Suppressor macrophage (primary cell): ENCODE measurements at places on chromosomes 5 and 9.

- no peak for DNase-seq
Measured at GRCh38 chr9:111925017-111925770, 28.6 kb downstream of the UGCG start.

- DNase-seq: no peak
Measured at GRCh38 chr9:123036893-123037545, 3.6 kb downstream of the GPR21 start.

- no peak for DNase-seq
Measured at GRCh38 chr9:13879981-13880380, 434.0 kb downstream of the NFIB start.

DNA sequence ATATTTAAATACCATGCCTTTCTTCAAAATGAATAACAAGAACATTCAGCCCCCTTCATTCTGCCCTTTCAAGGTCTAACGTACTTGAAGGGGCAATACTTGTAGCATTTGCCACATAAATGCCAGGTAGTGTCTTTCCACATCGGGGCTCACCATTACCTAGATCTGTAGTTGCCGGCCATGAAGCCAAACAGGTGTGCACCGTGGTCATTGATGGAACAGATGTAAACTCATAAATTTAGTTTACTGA lies 193.0 kb downstream of the CD180 start:
- no peak for DNase-seq

DNA sequence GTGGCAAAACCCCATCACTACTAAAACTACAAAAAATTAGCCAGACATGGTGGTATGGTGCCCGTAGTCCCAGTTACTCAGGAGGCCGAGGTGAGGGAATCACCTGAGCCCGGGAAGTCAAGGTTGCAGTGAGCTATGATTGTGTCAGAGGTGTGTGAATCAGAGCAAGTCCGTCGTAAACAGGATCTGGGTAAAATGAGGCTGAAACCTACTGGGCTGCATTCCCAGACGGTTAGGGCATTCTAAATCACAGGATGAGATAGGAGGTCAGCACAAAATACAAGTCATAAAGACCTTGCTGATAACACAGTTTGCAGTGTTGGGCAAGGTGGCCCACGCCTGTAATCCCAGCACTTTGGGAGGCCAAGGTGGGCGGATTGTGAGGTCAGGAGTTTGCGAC lies 1.9 kb upstream of the CLTB start:
- DNase-seq: no peak

GRCh38 chr5:98776066-98776705 lies 2.7 kb downstream of the RGMB start:
- DNase-seq: no peak

- DNase-seq: no peak
Measured at GRCh38 chr5:147659166-147659929, 123.2 kb downstream of the JAKMIP2 start.

DNA sequence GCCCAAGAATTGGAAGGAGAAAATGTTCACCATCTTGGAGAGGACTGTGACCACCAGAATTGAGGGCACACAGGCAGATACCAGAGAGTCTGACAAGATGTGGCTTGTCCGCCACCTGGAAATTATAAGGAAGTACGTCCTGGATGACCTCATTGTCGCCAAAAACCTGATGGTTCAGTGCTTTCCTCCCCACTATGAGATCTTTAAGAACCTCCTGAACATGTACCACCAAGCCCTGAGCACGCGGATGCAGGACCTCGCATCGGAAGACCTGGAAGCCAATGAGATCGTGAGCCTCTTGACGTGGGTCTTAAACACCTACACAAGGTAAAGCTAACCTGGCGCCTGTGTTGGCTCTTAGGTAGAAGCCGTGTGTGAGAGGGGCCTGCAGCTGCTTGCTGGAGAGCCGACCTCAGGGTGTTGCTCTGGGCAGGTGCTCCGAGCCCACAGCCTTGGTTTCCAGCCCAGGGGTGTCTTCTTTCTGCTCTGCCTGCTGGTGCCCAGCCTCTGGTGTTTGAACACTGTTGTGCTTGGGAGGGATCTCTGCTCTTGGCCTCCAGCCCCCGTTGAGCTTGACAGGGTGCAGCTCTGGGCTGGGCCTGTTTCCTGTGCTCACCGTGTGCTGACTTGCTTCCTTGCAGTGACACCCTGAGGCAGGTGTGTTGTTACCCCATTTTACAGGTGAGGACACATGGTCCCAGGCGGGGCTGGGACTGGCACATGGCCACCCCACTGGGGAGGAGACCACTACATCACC lies 10.9 kb downstream of the EXOC3 start:
- DNase-seq: peak; percentile 1

GRCh38 chr5:179158556-179158955 lies 98.4 kb downstream of the ZNF354C start:
- DNase-seq: no peak

- no peak for DNase-seq
Measured at GRCh38 chr5:122413722-122414121, 101.7 kb downstream of the SNCAIP start.

GRCh38 chr9:135486267-135487065 lies 6.9 kb downstream of the PPP1R26 start:
- no peak for DNase-seq

GRCh38 chr9:72353455-72354116 lies 11.4 kb downstream of the ZFAND5 start:
- no peak for DNase-seq

GRCh38 chr5:93130624-93131490 lies 450.2 kb downstream of the NR2F1-AS1 start:
- no peak for DNase-seq

GRCh38 chr5:113053511-113053995 lies 77.0 kb downstream of the DCP2 start:
- DNase-seq: no peak

GRCh38 chr5:132063090-132063911 lies 2.8 kb downstream of the IL3 start:
- peak; percentile 89 for DNase-seq

DNA sequence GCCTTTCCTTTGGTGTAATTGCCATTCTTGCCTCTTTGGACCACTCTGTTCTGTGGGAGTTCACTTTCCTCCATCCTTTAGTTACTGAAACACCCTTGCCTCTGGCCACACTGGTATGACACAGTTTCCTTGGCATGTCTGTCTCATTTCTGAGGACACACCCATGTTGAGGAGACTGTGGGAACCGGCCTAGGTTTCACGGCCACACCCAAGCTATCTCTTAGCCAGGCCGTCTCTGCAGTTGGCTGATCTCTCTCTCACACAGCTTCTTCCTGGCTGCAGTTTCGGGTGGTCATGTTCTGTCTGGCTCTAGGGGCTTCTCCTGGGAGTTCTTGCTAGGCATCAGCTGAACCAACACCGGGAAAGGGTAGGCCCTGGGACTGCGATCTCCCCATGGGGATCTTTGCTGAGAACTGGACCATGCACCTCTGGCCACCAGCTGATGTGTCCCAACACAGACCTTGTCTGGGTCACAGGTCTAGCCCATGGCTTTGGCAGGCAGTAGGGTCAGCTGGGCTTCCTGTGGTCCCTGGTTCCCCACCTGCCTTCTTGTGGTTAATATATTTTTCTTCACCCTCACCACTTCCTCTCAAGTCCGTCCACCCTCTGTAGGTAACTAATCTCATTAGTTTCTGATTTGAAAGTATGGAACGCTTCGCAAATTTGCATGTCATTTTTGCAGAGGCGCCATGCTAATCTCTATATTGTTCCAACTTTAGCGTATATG lies 24.9 kb downstream of the ARHGEF37 start:
- no peak for DNase-seq

GRCh38 chr5:139705655-139706587 lies 57.8 kb downstream of the CXXC5 start:
- no peak for DNase-seq

GRCh38 chr9:112559629-112560413 lies 73.2 kb downstream of the KIAA1958 start:
- no peak for DNase-seq

DNA sequence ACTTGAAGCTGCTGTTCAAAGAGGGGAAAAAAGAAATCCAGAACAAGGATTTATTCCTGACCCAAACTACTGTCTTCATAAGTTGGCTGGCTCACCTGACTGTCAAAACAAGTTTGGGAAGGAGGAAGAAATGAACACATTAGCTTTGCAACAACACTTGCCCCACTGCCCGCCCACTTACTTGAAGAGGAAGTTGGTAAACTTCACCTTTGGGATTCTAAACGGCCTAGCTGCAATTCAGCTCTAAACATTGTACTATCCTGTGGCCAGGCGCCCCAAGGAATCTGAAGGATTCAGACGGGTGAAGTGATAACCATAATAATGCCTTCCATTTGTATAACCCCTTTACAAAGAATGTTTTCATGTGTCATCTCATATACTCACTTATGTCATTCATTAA lies 199.4 kb downstream of the ARRDC3 start:
- DNase-seq: peak; percentile 49

- DNase-seq: no peak
Measured at GRCh38 chr9:19481971-19482404, 73.2 kb downstream of the ACER2 start.
